ENCODE measurements at places on chromosomes 3 and 15. TPM values are rescaled to one million over a fixed set of nuclear protein-coding genes. Genes with fewer than 3 reads are reported as not detected.
A peak's percentile ranks its signal among the peaks of the same experiment; 100 is the strongest.

DNA sequence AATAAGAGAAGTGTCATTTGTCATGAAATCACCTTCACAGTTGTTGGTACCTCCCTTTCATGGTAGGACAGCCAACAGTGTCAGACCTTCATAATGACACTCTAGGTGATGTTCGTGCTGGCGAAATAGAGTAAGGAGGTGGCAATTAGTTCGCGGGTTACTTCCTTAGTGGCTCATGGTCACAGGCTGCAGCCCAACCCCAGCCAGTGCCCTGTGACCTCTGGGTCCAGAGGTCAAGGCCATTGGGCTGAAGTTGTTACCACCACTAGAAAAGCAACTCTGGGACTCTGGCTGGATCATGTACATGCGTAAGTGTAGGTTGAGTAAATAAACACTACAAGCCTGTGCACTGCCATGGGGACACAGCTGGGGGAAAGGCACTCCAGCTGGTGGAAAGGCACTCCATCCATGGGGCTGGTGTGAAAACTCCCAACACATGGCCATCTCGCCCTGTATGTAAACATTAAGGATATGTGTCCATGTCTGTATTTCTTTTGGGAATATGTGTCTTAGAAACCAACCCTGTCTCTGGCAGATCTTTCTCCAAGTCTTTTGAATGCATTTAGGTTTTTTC lies 106.7 kb downstream of the RYK start:
- no peak for DNase-seq

SPINK8 gene
- not detected for total RNA-seq

- DNase-seq = no peak
These were observed 48.0 kb downstream of the KLF15 start for GRCh38 chr3:126309165-126309564.

DNA sequence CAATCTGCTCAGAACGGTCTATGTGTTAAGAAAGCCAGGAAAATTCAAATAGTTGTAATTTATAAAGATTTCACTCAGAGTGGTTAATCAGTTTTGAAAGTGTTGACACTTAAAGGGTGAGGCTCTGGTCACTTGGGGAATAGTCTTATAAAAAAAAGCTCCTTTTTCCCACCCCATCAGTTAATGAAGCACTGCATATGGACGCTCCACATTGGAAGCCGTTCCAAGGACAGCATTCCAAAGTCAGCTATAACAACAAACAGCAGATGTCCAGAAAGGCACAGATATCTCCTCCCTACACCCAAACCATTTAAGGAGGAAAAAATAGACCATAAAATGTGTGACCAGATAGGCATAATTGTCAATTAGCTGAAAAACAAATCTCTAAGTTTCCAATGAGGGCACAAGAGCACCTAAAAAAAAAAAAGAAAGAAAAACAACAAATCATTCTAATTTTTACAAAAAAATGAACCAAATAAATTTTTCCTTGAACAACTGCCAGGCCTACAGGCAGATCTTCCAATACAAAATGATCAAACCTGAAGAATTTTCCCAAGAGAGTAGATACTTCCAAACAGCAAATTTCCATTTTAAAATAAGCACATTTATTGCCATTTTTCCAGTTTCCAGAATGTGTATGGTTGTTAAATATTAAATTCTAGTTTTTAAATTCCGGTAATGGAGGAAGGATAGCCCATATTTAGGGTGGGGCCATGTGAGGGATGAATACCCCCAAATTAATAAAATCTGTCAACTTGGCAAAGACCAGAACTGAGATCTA lies 198.3 kb downstream of the ERC2 start:
- no peak for DNase-seq

CACNA1D gene
- total RNA-seq = 0.43 TPM

- no peak for DNase-seq
These were observed 2.5 kb upstream of the MECOM start for GRCh38 chr3:169666076-169666375.

GRCh38 chr3:63960048-63960711 lies 48.0 kb upstream of the SCAANT1 start:
- peak; percentile 70 for DNase-seq

GRCh38 chr15:84736375-84736774 lies 12.0 kb upstream of the ZNF592 start:
- no peak for DNase-seq

GRCh38 chr3:47365213-47366153 lies 15.3 kb upstream of the PTPN23 start:
- no peak for DNase-seq

EFHB gene
- total RNA-seq = not detected

DNA sequence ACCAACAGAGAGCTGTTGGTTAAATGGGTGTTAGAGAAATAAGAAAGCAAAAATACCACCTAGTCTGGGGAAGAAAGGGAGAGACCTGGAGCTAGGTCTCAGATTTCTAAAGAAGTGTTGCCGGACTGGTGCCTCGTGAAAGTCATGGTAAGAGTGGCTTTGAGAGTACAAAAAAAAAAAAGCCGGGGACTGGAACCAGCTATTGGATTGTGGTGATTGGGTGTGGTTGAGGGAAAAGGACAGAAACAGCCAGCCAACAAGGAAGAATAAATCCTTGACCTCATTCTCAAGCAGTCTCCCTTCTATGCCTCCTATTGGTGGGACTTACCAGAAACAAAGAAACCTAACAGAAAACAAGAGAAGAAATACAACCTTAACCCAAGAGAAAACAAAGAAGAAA lies 346.4 kb upstream of the KCNMB2 start:
- no peak for DNase-seq

- DNase-seq = no peak
These were observed 194.5 kb downstream of the CPNE4 start for GRCh38 chr3:131840156-131840797.

DNA sequence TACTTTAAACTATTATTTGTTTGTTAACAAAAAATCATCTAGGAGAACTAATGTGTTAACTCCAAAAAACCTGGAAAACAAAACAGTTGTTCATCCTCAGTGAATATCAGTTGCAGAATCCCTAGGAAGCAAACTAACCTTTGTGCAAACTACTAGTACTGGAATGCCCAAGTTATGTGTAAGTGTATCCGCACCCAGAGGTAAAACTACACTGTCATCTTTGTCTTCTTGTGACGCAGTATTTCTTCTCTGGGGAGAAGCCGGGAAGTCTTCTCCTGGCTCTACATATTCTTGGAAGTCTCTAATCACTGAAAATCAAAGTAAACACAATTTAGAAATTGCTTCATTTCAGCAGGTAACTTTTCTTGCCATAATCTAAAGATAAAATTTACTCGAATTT lies 29.8 kb downstream of the DYNC1LI1 start:
- no peak for DNase-seq

DNA sequence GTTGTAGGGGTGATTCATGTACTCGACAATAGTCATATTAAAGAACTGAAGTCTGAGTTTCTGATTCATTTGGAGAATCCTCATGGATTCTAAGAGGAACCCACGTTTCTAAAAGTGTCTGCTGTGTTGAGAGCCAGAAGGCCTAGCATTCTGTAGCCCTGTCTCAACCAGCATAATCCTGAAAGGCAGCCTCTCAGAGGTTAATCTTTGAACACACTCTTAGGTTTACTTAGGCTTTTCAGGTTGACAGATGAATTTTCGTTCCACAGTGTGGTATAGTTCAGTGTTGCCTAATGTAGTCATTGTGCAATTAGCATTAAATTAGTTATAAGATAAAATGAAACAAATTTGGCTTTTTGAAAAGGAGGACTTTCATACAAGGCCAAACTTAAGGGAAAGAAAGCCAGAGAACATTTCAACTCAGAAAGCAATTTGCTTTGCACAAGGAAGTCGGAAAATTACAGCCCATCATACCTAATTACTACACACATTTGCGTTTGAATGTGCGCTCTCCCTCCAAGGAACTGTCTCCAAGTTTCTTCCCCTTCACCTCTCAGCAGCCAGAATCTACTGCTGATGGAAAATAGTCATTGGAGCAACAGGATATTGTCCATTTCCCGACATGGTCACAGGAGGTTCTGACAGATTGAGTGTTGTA lies 42.0 kb downstream of the AGBL1 start:
- DNase-seq = no peak

DNA sequence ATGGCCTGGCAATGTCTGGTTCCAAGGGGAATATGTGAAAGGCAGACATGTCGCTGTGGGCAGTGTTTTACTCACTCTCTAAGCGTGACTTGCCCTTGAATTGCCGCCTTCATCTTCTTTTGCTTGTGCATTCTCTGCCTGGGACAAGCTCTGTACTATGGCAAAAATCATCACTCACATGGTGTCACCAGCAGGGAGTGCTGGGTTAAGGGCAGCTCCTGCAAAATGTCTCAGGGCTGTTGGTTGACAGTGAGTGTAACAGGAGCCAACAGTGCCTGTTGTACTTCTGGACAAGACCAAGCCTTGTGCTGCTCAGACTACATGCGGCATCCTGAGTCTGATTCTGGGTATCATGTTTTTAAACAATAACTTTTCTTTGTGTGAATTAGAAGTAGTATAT lies 45.3 kb upstream of the KY start:
- DNase-seq = no peak

GRCh38 chr3:100993309-100993708 lies at the start of gene ABI3BP:
Gene ABI3BP, minus strand, starts transcription at chr3:100993421. Its CDS starts 37 bp downstream, at chr3:100993384.
- peak; percentile 90 for DNase-seq

GRCh38 chr15:99239545-99240198 lies 9.7 kb downstream of the TTC23 start:
- no peak for DNase-seq

GMNC gene
- total RNA-seq = not detected

- DNase-seq = no peak
These were observed 27.8 kb downstream of the PLEKHO2 start for GRCh38 chr15:64869501-64869900.

CPLX3 gene
- not detected for total RNA-seq

DNA sequence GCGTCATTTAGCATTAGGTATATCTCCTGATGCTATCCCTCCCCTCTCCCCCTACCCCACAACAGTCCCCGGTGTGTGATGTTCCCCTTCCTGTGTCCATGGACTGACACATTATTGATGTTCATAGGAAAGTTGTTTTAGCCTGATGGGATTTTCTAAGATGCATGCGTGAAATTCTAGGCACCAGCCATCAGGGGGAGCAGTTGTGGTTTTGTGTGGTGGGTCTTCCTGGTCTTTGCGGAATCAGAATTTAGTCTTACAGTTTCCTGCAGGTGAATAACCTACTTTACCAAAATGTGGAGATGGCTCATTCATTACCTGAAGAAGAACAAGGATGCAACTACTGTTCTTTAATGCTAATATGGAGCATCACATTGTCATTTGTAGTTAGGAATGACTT lies 455.0 kb upstream of the THBS1 start:
- DNase-seq = no peak

GUCA1C gene
- not detected for total RNA-seq

GRCh38 chr15:101027920-101028319 lies 108.8 kb downstream of the LRRK1 start:
- no peak for DNase-seq
